ENCODE measurements at places on chromosomes 13 and 19.
A peak's percentile ranks its signal among the peaks of the same experiment; 100 is the strongest.

DNA sequence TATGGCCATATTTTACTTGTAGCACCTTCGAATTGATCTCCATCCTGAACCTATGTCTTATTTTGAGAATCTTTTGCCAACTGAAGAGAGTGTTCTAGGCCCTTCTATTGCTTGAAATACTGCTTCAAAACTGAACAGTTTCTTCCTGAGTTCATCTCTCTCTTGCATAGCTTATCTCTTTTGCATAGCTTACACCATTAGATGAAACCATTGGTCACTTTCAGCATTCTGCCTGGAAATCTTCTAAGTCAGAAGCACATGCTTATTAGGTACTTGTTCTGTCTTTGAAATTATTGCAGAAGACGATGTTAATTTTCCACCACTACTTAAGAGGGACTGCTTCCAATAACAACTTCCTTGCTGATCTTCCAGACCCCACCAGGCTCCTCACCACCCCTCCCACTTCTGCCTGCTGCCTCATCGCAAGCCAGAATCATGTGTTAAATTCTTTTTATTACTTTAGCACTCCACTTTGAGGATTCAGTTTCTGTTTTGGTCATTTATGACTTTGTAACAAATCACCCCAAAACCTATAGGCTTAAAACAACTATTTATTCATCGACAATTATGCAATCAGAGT, 122.4 kb upstream of the MAB21L1 start:
- ATAC-seq: no peak

GRCh38 chr13:90320664-90321063, 1026.8 kb upstream of the MIR17HG start:
- no peak for ATAC-seq

DNA sequence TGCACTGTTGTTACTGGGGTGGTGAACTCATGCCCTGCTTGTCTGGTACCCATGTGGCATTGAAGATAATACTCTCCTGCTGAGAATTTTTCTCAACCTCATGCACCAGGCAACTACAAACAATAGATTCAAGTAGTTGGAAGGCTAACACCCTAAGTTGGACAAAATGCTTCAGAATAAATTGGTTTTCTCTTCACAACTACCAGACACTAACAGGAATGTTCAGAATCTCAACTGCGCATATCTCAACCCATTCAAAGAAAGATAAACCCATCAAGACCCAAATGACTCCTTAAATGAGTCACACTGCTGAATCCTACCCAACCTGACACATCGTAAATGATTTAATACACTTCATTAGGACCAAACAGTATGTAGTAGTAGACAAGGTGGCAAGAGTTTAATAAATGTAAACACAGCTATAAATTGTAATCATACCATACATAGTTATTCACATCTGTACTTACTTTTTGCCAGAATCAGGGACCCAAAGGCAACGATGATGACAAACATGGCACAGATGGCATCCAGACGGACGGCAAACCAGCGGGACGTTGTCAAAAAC, 227.4 kb downstream of the ABCC4 start:
- no peak for ATAC-seq

- peak; percentile 53 for ATAC-seq
Observed at GRCh38 chr19:11191273-11191755, 6.0 kb downstream of the KANK2 start.

GRCh38 chr19:1655131-1655981, 2.9 kb upstream of the TCF3 start:
- no peak for ATAC-seq

DNA sequence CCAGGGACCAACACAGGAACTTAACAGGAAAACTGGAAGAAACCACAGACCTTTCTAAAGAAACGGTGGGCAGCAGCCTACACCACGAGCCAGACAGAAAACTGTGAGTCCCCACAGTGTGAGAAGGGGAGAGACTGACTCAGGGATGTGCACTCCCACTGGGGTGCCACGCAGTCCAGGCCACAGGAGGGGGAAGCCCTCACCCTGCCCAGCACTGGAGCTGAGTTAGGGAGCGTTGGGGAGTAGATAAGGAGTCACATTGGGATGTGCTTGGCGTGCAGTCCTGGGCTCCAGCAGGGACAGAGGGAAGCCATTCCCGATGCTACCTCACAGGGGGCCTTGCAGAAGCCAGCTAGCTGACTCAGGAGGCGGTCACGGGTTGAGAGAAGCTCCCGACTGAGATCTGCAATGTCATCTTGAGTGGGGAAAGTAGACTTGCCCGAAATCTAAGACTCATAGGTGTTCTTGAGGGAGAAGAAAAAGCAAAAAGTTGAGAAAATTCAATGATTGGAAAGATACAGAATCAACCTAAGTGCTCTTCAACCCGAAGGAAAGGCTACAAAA, 17.3 kb downstream of the SIGLEC8 start:
- ATAC-seq: peak; percentile 21

DNA sequence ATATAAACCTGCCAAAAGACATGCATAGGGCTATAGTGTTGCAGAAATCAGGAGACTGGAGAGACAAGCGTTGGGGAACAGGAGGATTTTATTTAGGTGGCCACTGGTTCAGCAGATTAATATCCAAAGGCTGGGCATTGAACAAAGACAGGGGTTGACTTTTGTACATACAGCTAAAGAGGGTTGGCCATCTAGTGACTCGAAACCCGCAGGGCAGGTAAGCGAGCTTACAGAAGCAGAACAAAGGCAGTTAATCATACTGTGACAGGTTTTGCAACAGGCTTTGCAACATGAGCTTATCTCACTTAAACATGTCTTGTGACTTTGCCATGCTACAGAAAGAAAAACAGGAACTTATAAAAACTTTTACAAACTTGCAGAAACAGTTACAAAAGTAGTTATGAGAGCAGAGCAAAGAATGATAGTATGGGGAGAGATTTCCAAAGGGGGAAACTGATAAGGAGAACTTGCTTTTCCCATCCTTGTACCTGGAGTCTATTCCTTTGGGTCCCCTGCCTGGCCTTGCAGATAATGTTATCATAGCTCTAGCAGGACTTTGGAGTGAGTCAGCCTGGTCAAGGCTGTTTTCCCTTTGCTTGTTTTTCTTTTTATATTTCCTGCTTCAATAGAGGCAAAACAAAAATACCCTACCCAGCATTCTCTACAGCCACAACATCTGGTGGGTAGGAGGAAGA, 234.2 kb downstream of the PCDH17 start:
- no peak for ATAC-seq

- ATAC-seq: no peak
Observed at GRCh38 chr19:5149508-5149907, 180.6 kb downstream of the KDM4B start.

GRCh38 chr19:45306518-45307027, 16.1 kb downstream of the CKM start:
- no peak for ATAC-seq

DNA sequence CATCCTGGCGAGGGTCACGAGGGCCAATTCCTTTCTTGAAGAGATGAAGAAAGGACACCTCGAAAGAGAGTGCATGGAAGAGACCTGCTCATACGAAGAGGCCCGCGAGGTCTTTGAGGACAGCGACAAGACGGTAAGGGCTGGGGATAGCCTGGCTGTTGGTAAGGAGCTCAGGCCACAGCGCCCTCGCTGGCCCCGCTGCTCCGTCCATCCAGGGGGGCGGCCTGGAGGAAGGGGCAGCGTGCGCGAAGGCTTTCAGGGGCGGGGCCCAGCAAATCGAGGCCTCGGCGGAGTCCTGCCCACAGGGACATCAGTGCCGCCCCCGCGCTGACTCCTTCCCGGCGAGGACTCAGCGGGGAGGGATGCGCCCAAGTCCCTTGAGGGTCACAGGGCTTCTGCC, 6.9 kb downstream of the F10 start:
- no peak for ATAC-seq

- ATAC-seq: no peak
Observed at GRCh38 chr13:38519229-38519911, 167.5 kb upstream of the FREM2 start.

DNA sequence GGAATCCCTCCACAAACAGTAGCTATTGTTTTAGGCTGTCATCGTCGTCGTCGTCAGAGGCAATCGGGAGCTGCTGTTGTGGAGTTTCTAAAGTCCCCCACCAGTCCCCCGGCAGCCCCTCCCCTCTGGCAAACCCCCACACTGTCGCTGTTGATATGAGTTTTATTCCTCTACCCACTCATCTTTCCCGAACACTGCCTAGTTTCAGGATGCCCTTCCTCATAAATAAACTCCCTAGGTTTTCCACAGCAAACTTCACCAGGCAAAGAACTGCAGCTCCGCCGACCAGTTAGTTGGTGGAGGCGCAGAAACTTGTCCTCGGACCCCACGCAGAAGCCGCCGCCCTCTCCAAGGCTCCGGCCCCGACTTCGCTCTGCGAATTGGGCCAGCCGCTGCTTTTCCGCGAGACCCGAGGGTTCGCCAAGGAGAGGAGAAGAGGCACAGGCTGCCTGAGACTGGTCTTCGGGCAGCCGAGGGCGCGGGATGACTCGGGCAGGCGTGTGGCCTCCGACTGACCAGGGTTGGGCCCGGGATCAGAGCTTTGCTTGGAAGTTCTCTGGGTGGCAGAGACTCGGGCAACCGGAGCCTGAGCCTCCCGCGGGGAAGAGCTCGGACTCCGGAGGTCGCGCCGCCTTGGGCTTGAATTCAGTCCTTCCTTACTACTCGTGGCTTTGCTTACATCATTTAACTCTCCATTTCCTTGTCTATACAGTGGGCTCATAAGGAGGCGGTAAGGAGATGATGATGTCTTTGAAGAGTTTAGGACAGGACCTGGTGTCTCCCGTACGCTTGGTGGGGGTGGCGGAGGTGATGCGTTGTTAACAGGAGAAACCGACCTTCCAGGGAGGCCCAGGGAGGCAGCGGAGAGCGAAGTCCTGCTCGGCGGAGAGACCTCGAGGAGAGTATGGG, 7.9 kb downstream of the PDX1 start:
- ATAC-seq: no peak

GRCh38 chr13:30618930-30619279, 1.2 kb downstream of the USPL1 start:
- no peak for ATAC-seq

- ATAC-seq: peak; percentile 43
Observed at GRCh38 chr19:35116072-35116801, 614 bp downstream of the FXYD3 start.

DNA sequence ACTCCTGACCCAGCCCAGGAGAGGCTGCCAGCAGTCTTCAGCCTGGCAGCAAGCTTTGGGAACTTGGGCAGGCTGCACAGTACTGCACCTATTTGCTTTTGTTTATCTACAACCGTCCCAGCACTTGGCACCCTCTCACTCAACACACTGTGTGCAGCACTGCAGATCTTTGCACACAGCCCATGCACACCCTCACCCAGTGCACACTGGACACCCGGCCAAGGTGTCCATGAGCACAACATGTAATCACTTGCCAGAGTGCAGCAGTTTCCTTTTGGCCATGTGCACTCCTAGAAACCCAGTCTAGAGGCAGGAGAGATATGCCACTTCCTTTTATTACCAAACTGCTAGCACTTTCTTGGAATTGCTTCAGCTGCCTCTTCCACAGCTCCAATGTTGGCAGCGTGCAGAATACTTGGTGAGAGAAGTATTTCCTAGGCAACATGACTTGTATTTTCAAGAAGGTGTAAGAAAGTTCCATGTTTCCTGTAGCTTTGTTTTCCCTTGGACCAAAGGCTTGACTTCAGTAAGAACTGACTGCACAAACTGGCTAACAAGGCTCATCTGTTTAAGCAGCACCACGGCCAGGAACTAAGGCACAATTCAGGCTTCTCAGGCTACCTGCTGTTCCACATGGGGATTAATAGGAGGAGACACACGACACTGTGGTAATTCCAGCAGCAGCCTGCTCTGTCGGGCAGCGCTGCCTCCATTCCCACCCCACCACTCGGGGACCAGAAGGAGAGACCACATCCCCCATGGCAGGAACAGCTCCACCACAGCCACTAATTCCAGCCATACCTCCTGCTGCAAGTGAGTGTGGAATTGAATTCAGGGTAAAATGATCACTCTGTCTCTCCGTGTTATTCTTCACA, 15.3 kb downstream of the ATP7B start:
- peak; percentile 41 for ATAC-seq

DNA sequence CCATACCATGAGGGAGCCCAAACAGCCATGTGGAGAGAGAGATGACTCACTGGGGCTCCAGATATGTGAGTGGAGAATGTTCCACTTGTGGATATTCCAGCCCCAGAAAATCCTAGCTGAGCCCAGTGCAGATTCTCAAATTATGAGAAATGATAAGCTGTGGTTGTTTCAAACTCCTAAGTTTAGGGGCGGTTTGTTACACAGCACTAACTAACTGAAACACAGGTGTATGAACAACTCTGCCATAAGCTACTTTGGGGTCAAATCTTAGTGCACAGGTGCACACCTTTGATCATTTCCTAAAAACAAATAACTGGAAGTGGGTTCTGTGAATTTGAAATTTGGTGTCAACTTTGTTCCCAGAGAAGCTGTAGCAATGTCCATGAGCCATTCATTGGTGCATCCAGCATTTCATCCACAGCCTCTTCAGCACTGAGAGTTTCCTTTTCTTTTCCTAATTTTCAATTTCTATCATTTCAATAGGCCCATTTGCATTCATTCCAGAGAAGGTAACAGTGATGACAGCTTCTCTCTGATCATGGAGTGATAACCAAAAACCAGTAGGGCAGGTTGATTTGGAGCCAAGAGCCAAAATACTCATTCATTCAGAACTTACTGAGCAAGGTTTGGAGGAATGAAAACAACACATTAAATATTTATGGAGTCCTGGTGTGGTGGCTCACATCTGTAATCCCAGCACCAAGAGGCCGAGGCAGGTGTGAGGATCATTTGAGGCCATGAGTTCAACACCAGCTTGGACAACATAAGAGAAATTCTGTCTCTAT, 8.8 kb upstream of the CLPP start:
- ATAC-seq: no peak

DNA sequence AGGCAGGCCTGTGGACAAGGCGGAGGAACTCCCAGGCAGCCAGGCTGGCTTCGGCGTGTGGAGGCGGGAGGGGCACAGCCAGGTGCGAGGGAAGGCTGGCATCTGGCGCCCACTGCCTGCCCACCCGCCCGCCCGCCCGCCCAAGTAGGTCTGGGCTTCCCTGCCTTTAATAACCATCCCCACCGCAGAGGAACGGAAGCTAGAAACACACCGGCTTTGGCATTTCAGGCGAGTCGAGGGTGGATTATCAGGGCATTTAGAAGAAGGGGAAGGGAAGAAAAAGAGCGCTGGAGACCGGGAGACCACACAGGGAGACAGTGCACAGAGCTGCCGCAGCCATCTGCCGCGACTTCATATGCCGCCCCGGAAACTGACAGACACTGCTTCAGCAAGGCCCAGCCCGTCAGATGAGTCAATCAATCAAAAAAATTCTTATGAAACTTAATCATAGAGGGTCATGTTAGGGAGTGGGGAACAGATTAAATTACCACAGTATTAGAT, 199.7 kb downstream of the TSHZ3 start:
- no peak for ATAC-seq

GRCh38 chr13:102227741-102228140, 174.1 kb downstream of the FGF14 start:
- no peak for ATAC-seq

- no peak for ATAC-seq
Observed at GRCh38 chr13:99809496-99809895, 162.1 kb downstream of the ZIC5 start.
